ENCODE measurements at places on chromosomes 12 and 14. TPM values are rescaled to one million over a fixed set of nuclear protein-coding genes. Genes with fewer than 3 reads are reported as not detected.

- no peak for DNase-seq
Observed at GRCh38 chr14:99137001-99137700, 134.8 kb downstream of the BCL11B start.

MGP gene
- total RNA-seq, result 0.81 TPM

GRCh38 chr12:14920475-14921126, 17.7 kb downstream of the ERP27 start:
- peak; percentile 25 for DNase-seq

DNA sequence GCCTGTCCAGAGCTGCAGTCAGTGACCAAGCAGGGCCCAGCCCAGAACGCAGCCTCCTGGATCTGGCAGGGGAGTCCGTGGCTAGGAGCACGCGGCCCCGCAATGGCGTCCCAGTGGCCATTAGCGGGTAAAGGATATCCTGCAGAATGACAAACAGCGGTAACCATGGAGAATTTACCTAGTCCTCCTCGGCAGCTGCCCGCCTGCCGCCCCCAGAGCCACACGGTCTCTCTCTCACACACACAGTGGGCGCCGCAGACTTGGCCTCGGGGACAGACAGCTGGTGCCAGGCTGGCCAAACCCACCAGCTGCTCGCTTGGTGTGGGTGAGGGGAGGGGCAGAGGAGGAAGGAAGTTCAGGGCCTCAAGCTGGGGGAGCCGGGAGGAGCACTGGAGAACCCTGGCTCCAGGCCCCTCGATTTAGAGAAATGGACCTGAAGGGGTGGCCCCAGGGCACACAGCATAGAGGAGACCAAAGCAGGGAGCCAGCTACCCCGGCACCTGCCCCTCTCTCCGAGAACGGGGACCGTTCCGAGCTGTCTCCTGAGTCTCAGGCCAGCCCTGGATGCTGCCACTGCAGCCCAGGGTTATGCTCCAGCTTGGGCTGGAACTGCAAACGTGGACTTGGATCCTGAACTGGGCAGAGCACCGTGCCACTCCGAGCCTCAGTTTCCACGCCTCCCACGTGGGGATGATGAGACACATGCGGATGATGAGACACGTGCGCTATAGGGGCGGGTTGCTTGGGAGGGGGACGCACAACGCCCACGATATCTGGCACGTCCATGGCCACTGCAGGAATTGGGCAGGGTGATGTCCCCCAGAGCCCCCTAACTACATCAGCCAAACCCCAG, 3.4 kb downstream of the CDK2AP1 start:
- peak; percentile 47 for DNase-seq

GRCh38 chr12:8087666-8088065, 5.6 kb downstream of the NECAP1 start:
- peak; percentile 18 for DNase-seq

GRCh38 chr12:80272387-80272915, 171.6 kb upstream of the PTPRQ start:
- DNase-seq, result no peak

GRCh38 chr12:115659422-115659821, 618.1 kb downstream of the MED13L start:
- no peak for DNase-seq

SERPINA4 gene
- not detected for total RNA-seq

ORMDL2 gene
- 43.1 TPM for total RNA-seq

DNA sequence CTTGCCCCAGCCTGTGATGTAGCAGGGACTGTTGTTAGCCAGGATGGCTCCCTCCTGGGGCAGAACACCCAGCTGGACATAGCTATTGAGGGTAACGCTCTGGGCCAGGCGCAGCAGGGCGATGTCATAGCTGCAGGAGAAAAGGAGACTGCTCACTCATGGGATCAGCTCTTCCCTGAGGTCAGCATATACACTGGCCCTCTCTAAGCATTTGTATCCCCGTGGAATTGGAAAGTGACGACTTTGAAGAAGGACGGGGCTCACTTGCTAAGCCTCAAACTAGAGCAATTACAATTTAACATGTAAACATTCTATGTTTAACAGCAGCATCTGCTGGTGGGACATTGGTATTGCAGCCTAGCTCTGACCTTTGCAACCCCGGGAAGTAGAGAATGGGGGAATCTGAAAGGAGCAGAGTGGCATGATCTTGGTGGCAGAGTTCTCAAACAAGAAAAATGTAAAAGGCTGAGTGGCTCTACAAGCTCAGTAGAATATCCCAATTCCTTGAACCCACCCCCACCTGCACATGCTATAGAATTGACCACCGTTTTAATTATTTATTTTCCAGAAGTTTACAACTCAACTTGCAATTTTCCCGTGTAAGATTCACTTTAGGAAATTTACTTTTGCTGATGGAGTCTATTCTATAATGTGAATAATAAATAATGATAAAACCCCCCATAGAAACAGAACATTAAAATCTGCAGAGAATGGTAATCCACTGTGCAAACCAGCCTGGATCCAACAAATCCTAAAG, 5.0 kb downstream of the CELA1 start:
- peak; percentile 85 for DNase-seq

MYH7 gene
- not detected for total RNA-seq

GRCh38 chr12:30744321-30744720, 10.4 kb downstream of the CAPRIN2 start:
- DNase-seq, result no peak

- no peak for DNase-seq
Observed at GRCh38 chr14:65599375-65599774, 186.8 kb downstream of the FUT8 start.

DNA sequence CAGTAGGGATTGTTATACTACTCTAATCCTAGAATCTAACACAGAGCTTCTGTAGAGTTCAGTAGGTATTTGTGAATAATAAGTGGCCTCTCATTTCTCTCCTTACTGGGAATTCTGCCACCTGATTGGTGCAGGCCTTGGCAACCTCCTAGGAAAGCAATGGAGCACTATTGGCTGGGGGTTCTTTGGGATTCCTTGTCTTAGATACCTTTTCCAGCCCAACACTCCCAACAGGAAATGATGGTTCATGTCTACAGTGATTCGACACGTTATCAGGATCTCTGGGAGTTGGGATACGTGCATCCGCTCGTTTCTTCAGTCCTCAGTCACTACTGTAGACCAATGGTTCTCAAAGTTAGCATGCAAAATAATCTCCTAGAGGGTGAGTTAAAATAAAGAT, 67.4 kb downstream of the ELK3 start:
- no peak for DNase-seq

ATN1 gene
- total RNA-seq, result 50.8 TPM

TMTC2 gene
- total RNA-seq, result 2.6 TPM

GRCh38 chr12:58750484-58750883, 169.8 kb downstream of the LRIG3 start:
- no peak for DNase-seq

DNA sequence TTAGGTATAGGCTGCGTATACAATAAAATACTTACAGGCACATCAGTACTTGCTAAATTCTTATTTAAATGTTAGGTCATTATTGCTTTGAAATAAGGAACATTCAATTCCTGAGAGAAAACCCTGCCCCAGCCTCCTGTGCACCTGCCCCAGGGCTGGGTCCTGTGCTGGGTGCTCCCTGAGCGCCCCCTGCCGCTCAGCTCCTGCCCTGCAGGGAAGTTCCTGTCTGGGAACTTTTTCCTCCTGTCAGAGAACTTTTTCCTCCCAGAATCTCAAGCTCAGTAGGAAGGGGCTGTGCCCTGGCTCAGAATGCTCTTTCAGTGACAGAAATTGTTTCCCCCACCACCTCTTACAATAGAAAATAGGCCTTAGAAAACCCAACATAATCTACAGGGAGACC, 751.1 kb downstream of the TMEM121 start:
- peak; percentile 52 for DNase-seq

DNA sequence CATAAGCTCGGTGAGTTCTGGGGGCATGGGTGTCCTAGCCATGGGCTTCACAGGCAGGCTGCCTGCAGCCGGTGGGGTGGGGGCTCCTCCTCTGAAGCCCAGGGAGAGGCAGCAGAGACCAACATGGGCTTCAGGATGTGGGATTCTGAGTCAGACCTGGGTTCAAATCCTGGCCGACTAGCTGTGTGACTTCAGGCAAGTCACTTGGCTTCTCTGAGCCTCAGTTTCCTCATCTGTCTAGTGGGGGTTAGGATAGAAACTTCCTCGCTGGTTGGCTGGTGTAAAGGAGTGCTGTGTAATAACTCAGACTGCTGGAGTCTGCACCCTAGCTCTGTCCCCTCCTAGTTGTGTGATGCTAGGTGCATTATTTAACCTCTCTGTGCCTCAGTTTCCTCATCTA, 12.2 kb downstream of the RNFT2 start:
- no peak for DNase-seq

DNA sequence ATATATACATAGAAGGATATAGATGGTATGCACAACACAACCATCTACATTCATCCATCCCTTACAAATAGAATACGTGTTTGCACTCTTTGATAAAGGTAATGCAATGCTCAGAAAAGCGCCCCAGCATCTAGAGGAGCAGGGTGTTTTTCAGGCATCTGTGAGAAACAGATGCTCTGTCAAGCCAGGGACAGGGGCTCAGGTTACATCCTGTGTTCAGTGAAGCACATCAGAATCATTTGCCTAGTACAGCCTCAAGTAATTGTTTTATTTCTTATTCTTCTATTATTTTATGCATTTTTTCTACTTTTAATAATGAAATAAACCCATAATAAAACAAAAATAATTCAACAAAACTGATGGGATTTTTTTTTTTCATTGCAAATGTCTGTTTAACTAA, 50.5 kb upstream of the HIF1A start:
- DNase-seq, result peak; percentile 53

DNA sequence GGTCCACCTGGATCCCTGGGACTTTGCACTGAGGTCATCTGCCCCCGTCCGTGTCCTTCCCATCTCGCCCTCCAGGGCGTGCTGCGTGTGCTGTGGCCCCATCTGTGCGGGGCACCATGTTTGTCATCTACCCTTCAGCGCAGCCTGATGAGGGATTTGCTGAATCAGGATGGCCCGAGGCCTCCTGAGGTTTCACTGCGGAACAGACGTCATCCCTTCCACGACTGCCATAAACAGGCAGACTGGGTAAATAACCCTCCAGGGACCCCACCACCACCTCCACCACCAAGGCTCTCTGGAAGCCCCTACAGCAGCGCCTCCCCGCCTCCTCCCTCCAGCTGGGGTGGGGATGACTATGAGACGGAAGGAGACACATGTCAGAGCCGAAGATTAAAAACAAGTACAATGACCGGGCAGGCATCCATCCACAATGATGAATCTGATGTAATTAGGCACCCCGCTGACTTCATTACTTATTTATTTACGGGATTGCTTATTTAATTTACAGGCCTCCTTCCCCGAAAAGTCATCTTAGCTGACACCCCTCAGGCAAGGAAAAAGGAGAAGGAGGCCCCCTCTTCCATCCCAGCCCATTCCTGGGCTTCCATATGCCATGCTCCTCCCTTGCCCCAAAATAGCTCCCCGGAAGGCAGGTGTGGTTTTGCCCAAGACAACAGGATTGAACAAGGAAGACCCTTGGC, 39.4 kb downstream of the NCOR2 start:
- no peak for DNase-seq

GRCh38 chr12:32331133-32331532, 68.2 kb upstream of the FGD4 start:
- DNase-seq, result no peak

DNA sequence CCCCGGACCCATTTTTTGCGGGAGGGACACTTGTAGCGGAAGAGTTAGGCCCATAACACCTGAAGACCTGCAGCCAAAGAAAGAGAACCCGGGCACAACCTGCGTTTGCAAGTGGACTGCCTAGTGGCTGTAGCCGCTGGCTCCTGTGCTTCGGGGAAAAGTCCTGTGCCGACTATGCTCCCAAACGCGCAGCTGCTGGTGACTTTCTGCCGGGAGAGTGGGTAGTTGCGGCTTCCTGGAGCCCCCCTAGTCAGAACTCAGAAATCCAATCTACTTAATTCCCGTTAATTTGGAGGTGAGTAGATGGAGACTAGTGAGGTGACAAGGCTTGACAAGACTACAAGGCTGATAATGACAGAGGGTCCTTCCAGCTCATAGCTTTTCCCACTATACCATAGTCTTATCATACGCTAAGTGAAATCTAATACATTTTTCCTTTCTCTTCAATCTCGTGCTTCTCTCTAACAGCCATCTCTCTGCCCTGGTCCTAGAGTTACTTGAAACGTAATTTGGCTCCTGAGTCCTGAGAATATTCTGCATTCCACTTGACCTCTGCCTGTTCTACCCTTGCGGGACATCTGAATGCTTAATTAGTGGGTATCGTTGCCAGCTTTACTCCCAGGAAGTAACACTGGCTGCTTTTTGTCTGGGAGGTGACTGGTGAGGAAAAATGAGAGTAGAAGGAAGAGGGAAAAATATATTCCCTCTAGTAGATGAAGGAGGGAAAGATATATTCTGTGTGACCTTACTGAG, 556 bp downstream of the MTHFD1 start:
- DNase-seq, result no peak

DNA sequence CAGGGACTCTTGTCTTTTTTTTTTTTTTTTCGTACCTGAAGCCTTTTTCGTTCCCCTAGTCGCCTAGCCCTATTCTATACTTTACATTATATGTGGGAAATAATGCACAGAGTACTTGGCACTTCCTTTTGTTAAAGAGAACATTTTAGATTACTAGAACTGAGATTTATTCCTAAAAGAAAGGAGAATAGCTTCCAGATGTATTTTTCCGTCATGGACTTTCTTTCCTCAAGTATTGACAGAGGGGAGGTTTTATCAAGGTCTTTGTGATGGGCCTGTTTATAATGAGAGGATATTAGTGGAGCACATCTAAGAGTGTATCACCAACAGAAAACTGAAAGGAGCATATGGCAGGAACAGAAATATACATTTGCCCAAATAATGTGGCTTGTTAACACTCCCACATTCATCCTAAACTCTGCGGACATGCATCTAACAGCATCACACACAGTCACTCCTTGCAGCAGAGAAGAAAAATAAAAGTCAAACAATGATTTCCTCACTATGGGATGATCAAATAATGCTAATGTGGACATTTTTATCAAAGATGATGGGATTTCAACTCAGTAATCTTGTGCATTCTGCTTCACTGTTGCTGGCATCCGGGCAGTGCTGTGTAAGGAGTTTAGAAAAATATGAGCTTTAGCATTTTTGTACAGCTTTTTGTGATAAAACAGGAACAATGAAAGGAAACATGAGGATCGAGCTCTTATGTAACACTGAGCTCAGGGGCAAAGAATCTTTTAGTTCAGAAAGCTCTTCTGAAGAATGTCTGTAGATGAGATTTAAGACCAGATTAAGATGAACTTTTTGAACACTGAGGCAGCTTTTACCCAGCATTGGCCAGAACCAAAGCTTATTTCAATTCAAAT, 183.1 kb downstream of the EGLN3 start:
- no peak for DNase-seq

DNA sequence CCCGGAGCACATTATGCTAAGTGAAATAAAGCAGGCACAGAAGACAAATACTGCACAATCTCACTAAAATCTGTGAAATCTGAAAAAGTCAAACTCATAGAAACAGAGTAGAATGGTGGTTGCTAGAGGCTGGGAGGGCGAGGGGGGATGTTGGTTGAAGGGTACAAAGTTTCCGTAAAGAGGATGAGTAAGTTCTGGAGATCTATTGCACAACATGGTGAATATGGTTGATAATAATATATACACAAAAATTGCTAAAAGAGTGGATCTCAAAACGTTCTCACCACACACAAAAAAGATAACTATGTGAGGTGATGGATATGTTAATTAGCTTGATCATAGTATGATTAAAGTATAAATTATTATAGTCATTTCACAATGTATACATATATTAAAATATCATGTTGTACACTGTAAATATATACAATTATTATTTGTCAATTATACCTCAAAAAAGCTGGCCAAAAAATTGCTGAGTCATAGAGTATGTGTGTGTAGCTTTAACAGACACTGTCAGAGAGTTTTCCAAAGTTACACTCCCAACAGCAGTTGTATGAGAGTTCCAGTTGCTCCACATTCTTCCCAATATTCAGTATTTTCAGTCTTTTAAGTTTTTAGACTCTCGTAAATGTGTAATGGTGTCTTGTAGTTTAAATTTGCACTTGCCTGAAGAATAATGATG, 19.3 kb upstream of the SIX1 start:
- DNase-seq, result no peak
